ENCODE measurements at places on chromosomes 5 and 9.

DNA sequence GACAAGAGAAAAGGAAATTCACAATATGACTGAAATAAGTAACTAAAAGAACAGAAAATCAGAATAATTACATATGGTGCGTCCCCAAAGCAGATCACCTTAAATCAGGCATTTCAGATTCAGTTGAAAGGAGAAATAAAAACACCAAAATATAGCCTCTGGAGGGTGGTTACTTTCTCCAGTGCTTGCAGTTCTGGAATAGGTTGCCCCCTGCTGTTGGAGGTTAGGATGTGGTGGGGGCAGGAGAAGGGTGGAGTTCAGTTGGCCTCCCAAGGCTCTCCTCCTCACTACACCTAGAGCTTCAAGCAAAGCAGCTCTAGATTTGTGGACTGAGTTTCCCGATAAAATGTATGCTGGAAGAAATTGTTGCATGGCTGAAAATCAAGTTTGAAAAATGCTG, 338.2 kb upstream of the TLE4 start:
- DNase-seq = no peak

DNA sequence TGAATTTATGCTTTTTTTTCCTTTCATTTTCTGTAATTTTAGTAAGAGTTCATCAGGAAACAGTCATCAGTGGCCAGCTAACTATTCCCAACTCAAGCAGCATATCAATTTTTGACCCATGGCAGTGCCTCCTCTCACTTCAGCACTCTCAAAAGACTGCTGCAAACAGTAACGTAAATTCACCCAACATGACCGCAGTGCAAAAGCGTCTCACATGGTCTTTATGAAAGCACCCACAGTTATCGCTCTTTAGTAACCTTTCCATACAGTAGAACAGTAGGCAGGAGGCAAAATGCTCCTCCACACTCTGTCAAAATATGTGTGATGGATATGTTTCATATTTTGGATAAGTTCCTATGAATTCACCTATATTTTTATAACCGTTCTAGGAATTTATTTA, 48.6 kb downstream of the PARP8 start:
- no peak for DNase-seq

- DNase-seq = no peak
Observed at GRCh38 chr5:89437450-89438435, 554.8 kb upstream of the MEF2C start.

DNA sequence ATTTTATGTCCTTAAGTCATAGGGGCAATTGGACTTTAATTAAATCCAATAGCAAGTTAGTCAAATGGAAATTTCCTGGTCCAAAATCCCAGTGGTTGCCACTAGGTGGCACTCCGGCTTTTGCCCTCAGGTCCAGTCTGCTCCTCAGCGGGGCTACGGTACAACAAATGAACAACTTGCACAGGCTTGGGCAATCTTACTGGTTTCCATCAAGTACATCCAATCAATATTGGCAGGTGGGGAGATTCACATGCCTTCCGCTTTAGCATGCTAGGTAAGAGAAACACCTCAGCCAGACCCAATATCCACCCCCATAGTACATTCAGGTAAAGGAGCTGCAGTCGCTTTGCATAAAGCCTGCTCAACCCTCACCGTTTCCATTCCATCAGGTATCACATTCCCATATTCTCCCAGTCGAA, 6.3 kb upstream of the MXD3 start:
- DNase-seq = peak; percentile 69

- DNase-seq = no peak
Observed at GRCh38 chr5:157454273-157454672, 5.7 kb upstream of the NIPAL4 start.

GRCh38 chr5:17147170-17147569, 70.3 kb upstream of the BASP1 start:
- DNase-seq = no peak
